CD4-positive, alpha-beta T cell treated with Interleukin-4 for 4 hours (primary cell): ENCODE measurements at places on chromosomes 4 and X.

DNA sequence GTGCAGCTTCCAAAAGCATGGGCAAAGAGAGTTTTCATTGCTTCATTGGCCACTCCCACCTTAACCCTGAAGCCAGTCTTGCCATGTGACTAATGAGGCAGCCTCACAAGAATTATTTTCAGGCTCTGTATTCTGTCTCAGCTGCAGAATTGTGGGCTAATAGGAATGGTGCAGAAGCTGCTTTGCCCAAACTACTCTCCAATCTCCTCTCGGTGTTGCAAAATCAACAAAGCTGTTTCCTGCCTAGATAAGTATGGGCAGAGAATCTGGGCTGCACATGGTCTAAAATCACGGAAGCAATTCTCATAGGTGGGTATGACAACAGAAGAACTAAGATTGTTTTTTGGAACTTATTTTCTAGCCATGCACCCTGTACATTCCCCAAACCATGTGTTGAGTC lies 31.4 kb downstream of the PPP1R2C start:
- no peak for DNase-seq

GRCh38 chr4:9916937-9917336 lies 104.4 kb downstream of the SLC2A9 start:
- DNase-seq = no peak

GRCh38 chr4:38082424-38083385 lies 122.5 kb downstream of the PTTG2 start:
- no peak for DNase-seq

- no peak for DNase-seq
Observed at GRCh38 chr4:151355155-151355554, 29.8 kb upstream of the SH3D19 start.

GRCh38 chrX:3522101-3522650 lies 175.7 kb upstream of the MXRA5 start:
- no peak for DNase-seq

DNA sequence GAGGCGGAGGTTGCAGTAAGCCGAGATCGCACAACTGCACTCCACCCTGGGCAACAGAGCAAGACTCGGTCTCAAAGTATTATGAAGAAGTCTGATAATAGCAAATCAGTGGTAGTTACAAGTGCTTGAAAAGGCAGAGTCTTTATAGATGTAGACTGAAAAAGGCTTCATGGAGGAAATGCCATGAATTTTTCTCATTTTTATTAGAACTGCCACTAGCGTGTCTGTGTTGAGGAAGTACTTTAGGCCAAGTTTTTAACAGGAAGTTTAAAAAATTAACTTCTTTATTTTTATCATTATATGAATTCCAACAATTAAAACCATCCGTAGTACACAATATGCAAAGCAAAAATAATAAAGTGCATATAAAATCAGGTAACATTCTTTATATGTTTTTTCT lies 32.8 kb upstream of the IL13RA1 start:
- DNase-seq = no peak

DNA sequence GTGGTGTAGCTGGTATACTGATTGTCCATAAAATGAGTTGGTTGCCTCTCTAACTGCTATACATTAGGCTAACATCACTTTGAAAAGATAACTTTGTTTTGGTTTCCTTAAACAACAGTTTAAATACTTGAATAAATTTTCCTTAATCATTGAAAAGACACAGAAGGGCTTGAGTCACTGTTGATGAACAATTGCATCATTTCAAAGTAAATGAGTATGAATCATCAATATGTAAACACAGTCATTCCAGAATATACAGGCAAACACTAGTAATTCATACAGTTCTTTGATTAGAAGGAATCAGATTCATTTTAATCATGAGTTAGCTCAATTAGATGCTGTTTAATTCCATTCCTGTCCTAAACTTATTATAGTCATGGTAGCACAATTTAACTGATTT lies 160.6 kb downstream of the AFF2 start:
- DNase-seq = no peak

DNA sequence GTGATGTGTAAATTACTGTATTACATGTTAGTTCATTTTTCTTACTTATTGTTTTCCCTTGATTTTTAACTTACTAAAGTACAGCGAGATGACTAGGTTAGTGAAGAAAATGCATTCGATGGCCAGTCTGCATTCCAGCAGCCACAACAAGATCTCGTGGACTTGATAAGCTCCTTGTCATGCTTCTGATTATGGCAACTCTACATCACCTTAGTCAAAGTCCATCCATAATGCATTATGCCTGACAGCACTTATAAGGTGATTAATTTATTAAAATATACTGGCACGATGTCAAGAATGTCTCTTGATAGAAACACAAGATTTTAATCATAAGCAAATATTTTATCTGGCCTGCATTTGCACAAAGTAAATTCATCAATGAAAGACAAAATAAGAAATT lies 109.9 kb upstream of the NAP1L5 start:
- no peak for DNase-seq

- DNase-seq = peak; percentile 20
Observed at GRCh38 chrX:150899191-150899757, 806 bp upstream of the CD99L2 start.

DNA sequence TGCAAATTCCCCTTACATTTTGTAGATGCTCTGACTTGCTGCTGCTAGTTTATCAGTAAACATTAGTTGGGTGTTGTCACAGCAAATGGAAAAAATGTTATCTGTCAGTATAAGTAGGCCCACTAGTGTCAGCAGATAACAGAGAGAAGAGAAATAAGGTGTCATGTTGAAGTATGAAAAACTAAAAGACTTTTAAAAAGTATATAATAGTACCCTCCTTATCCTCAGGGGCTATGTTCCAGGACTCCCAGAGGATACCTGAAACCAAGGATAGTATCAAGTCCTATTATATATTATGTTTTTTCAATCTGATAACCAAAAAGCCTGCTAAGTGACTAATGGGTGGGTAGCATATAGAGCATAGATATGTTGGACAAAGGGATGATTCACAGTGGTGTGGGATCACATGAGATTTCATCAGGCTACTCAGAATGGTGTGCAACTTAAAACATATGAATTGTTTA lies 11.6 kb upstream of the BMP2K start:
- no peak for DNase-seq

DNA sequence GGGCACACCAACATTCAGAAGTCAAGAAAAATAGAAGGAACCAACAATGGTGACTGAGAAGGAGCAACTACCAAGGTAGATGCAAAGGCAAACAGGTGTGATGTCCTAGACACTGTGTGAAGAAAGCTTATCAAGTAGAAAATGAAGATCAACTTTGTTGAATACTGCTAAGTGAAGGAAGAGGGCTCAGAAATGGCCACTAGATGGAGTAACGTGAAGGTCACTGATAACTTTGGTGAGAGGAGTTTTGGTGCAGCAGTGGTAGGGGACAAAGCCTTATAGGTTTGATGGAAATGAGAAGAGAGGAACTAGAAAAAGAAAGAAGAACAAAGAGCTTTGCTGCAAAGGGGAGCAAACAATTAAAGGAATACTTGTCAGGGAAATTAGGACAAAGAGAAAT lies 23.5 kb downstream of the OTC start:
- DNase-seq = no peak

DNA sequence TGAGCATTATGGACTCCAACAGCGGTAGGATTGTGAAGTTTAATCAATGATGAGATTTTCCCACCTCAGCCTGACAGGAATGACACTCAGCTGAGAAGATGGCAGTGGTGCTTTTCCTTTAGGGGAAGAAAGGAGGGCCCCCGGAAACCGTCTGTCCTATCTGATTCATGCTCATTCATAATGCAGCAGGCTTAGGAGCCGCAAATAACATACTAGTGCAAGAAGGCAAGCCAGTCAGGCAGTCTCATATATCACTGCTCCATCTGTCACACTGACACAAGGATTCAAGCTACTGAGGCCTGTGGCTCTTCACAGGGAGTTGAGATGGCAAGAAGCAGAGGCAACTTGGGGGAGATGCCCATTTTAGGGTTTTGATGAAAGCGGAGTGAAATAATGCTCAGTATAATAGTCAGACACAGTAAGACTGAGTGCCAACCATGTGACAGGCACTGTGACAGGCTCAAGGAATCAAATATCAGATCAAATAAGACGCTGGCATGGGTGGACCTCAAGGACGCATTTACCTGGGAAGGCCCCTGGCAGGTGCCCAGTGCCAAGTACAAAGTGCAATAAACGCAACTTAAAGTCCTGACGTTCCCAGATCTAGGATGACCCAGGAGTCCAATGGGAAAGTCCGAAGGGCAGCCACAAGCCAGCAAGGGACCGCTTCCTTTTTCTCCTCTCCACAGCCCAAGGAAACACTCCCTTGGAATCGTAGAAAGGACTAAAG lies 63.4 kb downstream of the FHDC1 start:
- no peak for DNase-seq

GRCh38 chr4:56655209-56655626 lies 25.9 kb downstream of the HOPX start:
- DNase-seq = no peak

DNA sequence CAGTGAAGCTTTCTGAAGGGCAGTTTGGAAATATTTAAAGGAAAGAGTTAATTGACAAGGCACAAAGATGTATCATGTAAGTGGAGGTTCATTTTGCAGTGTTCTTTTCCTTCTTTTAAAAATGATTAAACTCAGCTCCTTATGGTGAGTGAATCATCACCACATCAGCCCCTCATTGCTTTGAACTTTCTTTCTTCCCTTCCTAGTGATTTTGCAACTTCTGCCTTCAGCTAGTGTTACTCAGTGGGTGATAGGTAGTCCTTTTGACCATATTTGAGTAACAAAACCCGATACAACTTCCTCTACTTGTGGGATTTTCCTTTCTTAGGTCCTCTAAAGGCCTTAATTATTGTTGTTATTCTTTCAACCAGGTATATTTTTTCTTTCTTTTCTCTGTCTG lies 8.2 kb downstream of the ZCCHC4 start:
- DNase-seq = no peak

DNA sequence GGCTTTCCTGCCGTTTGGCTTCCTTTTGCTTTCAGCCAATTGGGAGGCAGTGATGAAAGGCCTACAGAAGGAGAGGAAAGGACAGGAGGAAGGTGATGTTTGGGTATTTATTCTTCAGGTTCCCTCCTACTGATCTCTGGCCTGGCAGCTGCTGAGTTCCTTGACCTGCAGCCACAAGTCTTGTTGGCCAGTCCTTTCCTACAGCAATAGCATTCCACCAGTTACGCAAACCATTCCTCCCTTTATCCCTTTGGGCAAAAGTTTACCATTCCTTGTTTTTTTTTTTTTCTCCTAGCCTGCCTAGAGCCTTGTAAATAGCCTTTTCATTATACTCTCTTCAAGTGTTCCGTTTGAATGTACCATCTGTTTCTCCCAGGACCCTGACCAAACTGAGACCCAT lies 198.1 kb upstream of the FTHL17 start:
- no peak for DNase-seq

DNA sequence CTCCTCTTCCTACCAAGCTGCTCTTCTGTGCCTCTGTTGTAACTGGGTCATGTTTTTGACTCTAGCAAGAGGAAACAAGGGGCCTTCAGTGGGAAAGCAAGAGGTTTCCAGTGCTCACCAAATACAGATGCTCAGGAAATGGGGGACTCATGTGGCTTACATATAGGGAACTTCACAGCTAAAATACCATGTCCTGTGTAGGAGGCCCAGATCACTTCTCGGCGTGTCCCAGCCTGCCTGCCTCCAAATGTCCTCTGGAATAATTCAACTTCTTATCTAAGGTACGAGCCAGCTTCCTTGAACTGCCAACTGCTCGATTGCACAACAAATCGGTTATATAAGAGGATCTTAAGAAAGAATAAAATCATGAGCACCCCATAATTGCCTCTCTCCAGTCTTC lies 161.3 kb downstream of the KIT start:
- DNase-seq = no peak

GRCh38 chrX:132622130-132622529 lies 133.3 kb upstream of the MBNL3 start:
- DNase-seq = peak; percentile 0

GRCh38 chr4:120769227-120769626 lies 153.3 kb downstream of the PRDM5 start:
- no peak for DNase-seq
